ENCODE measurements at places on chromosomes 1 and 21.
A peak's percentile ranks its signal among the peaks of the same experiment; 100 is the strongest.

- DNase-seq = peak; percentile 25
Observed at GRCh38 chr1:57474137-57474750, 50.4 kb upstream of the DAB1 start.

- no peak for DNase-seq
Observed at GRCh38 chr1:223709598-223709997, 2.7 kb upstream of the CAPN2 start.

DNA sequence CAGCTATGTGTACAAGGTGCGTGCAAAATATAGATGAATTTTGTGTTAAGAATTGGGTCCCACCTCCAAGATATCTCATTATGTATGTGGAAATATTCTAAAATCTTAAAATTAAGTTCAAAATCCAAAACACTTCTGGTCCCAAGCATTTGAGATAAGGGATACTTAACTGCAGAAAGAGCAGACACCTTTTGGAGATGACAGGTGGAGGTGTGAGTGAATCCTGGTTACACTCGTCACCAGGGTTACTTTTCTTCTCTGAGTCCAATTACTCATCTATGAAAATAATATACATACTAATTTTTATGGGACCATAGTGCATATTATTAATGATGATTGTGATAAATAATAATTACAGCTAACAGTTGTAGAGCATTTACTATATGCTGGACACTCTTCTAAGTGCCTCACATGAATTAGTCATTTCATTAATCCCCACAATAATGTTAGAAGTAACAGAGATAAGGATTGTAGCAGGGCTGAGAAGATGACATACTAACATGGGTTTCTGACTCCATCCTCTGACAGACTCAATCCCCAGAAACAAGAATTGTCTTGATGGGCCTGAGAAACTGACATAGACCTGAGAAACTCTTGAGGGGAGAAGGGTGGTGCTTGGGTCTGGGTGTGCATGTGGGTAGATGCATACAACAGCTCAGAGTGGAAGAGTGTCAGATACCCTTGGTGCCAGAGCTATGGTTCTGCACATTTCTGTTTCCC is 8.3 kb upstream of the FASLG start:
- peak; percentile 87 for DNase-seq

DNA sequence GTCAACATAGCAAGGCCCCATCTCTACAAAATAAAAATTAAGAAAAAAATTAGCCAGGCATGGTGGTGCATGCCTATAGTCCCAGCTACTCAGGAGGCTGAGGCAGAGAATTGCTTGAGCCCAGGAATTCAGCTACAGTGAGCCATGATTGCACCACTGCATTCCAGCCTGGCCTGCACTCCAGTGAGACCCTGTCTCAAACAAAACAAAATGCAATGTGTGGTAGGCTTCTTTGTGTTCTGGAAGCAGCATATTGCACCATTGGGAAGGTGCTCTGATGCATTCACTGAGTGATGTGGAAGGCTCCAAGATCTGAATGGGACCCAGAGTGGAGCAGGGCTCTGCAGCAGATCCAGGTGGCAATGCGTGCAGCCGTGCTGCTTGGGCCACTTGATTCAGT is 99.6 kb upstream of the COG2 start:
- no peak for DNase-seq

- no peak for DNase-seq
Observed at GRCh38 chr1:10814976-10815857, 18.8 kb upstream of the CASZ1 start.

GRCh38 chr1:224065455-224065854 is 48.5 kb upstream of the FBXO28 start:
- peak; percentile 78 for DNase-seq

DNA sequence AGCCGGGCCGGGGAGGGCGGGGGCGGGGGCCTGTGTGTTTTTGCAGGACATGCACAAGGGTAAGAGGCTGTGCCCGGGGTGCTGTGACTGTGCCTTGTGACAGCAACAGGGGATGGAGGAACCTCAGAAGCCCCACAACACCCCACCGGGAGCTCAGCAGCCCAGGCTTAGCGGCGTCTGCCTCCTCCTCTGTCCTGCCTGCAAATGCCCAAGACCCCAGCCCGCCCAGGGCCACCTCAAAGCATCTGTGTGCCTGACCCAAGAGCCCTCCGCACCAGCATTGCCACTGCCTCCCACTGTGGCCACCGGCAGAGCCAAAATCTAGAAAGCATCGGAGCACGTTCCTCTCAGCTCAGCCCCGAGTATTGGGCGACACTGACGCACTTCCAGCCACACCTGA is 2.7 kb upstream of the ACTRT2 start:
- DNase-seq = no peak

- no peak for DNase-seq
Observed at GRCh38 chr1:1066403-1067283, 7.5 kb downstream of the RNF223 start.
